Skin of body (tissue), 3 donors: ENCODE measurements at places on chromosomes 2 and 18. TPM values are rescaled to one million over a fixed set of nuclear protein-coding genes. Genes with fewer than 3 reads are reported as not detected.

Gene TUBB8B
- total RNA-seq: not detected

DNA sequence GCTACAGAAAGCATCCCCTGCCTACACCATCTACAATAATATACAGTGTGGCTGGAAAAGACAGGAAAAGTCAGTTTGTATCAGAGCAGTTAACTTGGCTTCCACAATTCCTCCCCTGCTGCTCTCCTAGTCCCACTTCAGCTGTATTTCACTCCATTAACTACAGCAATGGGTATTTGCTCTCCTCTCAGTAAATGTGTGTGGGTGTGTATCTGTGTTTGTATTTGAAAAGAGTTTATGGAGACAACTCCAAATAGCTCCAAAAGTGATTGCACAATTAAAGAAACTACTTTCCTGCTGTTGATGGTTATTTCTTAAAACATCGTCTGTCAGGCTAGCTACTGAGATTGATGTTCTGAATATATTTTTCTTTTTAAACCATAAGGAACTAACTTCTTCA lies 333.7 kb upstream of the FIGN start:
- DNase-seq: peak; percentile 39

DNA sequence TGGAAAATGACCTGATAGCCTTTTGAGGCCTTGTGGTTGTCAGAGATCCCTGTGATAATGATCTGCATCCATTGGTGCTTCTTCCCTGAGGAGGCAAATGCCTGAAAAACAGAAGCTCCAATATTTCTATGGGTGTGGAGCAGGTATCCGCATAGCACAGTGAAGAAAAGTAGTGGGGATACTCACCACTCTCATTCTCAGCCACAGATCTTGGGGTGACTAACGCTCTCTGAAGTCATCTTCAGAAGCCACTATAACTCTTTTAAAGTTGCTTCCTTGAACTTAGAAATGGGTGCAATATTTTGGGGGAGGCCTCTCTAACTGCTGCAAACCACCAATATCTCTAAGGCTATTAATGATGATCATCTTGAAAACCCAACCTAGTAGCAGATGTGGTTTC lies 46.2 kb downstream of the ARHGAP15 start:
- no peak for DNase-seq

Gene THADA
- total RNA-seq: 43.2 TPM

- no peak for DNase-seq
These were observed 499.8 kb downstream of the SUCLG1 start for GRCh38 chr2:83959266-83959665.

GRCh38 chr2:223896833-223897311 lies 48.3 kb downstream of the WDFY1 start:
- DNase-seq: no peak

GRCh38 chr2:26273501-26273900 lies 28.8 kb downstream of the HADHB start:
- no peak for DNase-seq

DNA sequence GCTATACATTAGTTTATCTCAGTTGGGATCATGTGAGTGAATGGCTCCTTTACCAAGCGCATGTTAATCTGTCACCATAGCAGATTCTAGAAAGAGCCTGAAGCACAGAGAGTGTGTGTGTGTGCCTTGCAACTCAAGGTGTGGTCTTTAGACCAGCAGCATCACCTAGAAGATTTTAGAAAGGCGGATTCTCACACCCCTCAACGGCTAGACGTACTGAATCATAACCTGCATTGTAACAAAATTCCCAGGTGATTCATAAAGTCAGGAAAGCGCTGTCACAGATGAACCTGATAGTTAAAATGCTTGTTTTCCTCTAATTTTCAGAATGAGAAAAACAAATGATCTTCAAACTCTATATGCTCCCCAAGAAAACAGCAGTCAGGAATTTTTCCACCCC lies 45.5 kb upstream of the MAPRE2 start:
- no peak for DNase-seq

- no peak for DNase-seq
These were observed 792.7 kb downstream of the RNF144A start for GRCh38 chr2:7709907-7710306.

Gene ESPNL
- total RNA-seq: 0.69 TPM

Gene REG1B
- not detected for total RNA-seq

GRCh38 chr2:7878786-7879482 lies 802.9 kb upstream of the ID2 start:
- no peak for DNase-seq

GRCh38 chr18:48139431-48140347 lies 209.2 kb upstream of the SMAD2 start:
- no peak for DNase-seq

Gene RUFY4
- 0.10 TPM for total RNA-seq

- DNase-seq: no peak
These were observed 33.5 kb downstream of the PTPN18 start for GRCh38 chr2:130389358-130389757.

DNA sequence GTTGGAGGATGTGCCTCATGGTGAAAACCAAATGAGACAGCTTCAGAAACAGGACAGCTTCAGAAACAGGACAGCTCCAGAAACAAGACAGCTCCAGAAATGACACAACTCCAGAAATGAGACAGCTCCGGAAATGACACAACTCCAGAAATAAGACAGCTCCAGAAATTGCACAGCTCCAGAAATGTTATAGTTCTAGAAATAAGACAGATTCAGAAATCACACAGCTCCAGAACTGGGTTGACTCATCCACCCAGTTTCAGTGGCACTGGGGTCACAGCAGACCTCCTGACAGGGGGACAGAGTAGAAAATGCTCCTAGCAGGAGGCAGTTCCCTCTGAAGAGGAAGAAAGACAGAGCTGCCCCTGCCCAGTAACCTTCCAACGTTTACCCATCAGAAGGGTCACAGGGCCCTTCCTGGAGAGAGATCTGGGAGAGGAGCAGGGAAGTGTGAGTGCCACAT lies 26.9 kb upstream of the COL6A3 start:
- no peak for DNase-seq

DNA sequence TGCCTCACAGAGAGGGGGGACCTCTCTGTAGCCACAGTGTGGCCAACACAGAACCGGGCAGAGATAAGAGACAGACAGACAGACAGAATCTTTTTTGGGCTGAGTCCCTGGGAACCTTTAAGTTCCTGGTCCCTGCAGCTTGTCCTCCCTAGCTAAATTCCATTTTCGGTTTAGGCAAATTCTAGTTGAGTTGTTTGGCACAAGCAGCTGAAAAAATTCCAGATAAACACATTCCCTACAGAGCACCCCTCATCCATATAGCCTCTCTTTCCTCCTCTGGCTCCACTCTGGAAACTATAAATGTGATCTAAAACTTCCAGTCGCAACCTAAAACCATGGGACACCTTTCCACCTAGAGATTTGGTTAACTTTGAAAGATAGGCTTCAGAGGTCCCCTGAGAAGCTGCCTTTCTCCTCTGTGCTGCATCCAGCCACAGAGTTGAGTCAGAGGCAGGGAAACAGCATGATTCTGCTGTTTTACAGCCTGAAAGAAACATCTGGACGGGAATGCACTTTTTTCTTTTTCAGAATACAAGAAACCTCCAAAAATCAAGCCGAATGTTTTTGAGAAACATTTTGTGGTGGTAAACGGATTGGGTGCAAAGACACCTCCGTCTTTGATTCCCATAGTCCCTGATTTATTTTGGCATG lies 30.9 kb downstream of the SLC4A3 start:
- DNase-seq: no peak
